ENCODE measurements at places on chromosomes 12 and 14.

GRCh38 chr14:99408286-99408970 is 72.2 kb downstream of the SETD3 start:
- no peak for DNase-seq

- peak; percentile 59 for DNase-seq
These were observed 1356.9 kb downstream of the TMEM121 start for GRCh38 chr14:106883218-106883692.

GRCh38 chr14:106840258-106840657 is 1313.9 kb downstream of the TMEM121 start:
- DNase-seq, result no peak

- no peak for DNase-seq
These were observed 3.7 kb downstream of the USP44 start for GRCh38 chr12:95547522-95548055.

- no peak for DNase-seq
These were observed 267.3 kb upstream of the SRRM4 start for GRCh38 chr12:118714051-118714460.

Data from stimulated activated CD4-positive, alpha-beta T cell treated with anti-CD3 and anti-CD28 coated beads, TNF-alpha, amount 100 ng/mL, for 24 hours (primary cell).